ENCODE measurements at places on chromosomes 6 and 20. TPM values are rescaled to one million over a fixed set of nuclear protein-coding genes. Genes with fewer than 3 reads are reported as not detected.

DNA sequence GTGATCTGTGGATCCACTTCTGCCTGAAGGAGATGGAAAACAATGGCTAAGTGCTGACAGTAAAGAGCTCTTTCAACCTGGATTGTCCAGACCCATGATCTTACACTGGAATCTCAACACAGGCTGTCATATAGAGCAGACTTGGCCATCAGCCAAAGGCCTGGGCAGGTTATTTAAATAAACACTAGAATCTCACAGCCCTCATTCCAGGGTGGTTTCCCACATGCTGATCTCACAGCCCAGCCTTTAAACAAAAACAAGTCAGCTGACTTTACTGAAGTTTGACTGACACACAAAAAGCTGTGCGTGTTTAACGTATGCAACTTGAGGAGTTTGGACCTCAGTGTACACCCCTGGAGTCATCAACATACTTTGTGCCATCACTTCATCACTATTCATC, 28.4 kb downstream of the SYNDIG1 start:
- DNase-seq = no peak

DNA sequence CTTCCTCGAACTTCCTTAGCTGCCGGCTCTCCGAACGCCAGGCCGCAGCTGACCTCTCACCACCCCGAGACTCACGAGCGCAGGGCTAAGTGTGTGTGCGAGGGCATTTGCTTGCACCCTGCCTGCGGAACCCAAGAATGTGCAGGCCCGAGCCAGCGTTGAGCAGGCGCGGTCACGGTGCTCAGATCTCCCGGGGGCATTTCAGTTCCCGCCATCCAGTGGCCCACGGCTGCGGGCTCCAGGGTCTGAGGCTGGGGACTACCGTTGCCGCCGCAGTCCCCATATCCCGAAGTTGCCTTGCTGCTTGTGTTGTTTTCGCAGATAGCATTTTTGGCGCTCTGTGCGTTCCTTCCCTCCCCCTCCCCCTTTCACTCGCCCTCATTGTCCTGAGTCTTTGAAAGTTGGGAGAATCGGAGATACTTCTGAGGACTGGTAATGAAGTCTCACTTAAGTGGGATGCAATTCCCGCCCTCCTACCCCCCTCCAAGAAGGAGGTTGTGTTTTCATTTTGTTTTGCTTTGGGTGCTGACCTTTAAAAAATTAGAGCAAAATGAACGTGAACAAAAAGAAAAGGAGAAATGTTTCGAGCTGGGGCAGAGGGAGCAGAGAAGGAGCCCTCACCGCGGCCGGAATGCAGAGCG, 1.7 kb downstream of the NR2E1 start:
- no peak for DNase-seq

- no peak for DNase-seq
These were observed 31.4 kb upstream of the SEC63 start for GRCh38 chr6:107989166-107990094.

DNA sequence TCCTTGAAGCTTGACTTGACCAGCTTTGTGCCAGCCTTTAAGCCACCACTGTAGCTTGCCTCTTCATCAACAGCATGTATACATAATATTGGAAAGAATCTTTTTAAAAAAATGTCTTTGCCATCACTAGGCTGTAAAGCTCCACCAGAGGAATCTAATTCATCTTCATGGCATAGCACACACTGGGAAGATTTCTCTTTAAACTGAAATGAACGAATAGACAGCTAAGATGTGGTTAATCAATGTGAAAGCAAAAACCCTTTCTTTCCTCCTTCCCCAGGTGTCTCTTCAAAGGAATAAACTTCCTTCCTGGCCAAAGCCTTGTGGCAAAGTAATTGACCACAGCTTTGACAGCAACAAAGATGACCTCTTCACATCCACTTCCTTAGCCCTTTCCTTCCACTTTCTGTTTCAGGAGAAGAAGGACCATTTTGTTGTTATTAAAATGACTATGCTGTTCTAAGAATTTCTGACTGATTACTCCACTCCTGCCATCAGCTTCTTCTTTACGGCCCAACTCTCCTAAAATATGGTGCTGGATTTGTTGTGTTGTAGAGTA, 428.7 kb upstream of the SOX4 start:
- DNase-seq = peak; percentile 3

DNA sequence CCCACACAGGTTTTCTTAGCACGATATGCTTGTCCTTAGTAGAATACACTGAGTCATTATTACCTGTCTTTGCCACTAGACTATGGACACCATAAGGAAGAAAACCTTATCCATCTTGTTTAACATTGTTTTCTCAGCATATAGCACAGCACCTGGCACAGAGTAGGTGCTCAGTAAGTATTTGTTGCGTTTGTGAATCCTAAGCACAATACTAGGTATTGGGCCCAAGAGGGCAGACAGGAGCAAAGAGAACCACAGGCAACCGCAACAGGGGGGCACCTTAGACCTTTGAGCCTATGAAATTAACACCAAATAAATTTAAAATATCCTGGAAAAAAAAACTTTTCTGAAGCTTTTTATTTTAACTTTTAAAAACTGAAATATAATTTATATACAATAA, 3.7 kb upstream of the NCOA6 start:
- DNase-seq = no peak

- DNase-seq = no peak
These were observed 881.8 kb upstream of the CITED2 start for GRCh38 chr6:140256248-140256647.

GRCh38 chr20:44083220-44083933, 103.6 kb downstream of the JPH2 start:
- no peak for DNase-seq

GRCh38 chr6:53044572-53044971, 20.6 kb upstream of the FBXO9 start:
- no peak for DNase-seq

GRCh38 chr20:36644032-36644705, 1.8 kb downstream of the SLA2 start:
- DNase-seq = peak; percentile 44

DNA sequence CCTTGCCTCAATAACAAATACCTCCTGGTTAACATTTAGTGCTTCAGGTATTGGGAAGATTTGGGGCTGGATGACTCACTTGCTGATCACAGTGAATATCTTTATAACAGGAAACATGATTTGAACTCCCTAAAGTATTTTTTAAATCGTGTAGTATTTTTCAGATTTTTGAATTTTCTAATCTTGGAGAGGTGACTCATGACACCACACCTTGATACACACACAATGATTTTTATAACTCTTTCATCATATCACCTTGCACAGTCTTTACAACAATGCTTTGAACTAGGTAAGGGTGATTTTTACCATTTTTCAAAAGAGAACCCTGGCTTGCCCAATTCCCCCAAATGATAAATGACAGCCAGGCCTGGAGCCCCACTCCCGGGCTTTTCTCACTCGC, 273.5 kb downstream of the UST start:
- no peak for DNase-seq

GRCh38 chr6:151847064-151847463, 39.6 kb downstream of the ESR1 start:
- DNase-seq = no peak

GRCh38 chr6:36330366-36330765, 6.3 kb downstream of the BNIP5 start:
- DNase-seq = no peak

- DNase-seq = no peak
These were observed 40.5 kb downstream of the HMGN3 start for GRCh38 chr6:79193971-79194370.

GRCh38 chr6:130724089-130724488, 103.1 kb upstream of the SMLR1 start:
- DNase-seq = no peak

GRCh38 chr6:170013815-170014214, 262.4 kb downstream of the ERMARD start:
- no peak for DNase-seq

DNA sequence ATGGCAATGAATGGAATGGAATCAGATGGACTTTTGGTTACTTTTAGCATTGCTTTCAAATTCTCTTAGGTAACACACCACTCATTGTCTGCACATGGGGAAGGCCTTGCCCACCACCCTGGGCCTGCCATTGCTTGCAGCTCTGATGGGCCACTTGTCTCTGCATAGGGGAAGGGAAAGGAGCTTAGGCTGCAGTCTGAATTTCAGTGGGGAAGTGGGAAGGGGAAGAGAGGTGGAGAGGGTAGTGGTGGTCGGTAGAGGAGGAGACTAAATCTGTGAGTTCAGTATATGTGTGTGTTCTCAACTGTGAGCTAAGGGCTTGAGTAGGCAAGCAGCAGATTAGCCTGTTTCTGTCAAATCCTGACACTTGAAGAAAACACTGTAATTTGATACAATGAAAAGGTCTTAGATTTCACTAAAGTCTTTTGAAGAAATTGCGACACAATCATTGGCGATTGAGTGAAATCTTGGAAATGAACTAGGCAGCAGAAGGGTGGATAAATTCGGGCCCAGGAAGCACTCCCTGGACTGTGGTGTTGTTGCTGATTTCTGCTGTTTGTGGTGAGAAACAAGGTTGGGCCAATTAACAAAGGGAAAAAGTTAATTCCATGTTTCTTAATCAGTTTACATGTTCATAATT, 80.6 kb downstream of the OTOR start:
- DNase-seq = no peak

DNA sequence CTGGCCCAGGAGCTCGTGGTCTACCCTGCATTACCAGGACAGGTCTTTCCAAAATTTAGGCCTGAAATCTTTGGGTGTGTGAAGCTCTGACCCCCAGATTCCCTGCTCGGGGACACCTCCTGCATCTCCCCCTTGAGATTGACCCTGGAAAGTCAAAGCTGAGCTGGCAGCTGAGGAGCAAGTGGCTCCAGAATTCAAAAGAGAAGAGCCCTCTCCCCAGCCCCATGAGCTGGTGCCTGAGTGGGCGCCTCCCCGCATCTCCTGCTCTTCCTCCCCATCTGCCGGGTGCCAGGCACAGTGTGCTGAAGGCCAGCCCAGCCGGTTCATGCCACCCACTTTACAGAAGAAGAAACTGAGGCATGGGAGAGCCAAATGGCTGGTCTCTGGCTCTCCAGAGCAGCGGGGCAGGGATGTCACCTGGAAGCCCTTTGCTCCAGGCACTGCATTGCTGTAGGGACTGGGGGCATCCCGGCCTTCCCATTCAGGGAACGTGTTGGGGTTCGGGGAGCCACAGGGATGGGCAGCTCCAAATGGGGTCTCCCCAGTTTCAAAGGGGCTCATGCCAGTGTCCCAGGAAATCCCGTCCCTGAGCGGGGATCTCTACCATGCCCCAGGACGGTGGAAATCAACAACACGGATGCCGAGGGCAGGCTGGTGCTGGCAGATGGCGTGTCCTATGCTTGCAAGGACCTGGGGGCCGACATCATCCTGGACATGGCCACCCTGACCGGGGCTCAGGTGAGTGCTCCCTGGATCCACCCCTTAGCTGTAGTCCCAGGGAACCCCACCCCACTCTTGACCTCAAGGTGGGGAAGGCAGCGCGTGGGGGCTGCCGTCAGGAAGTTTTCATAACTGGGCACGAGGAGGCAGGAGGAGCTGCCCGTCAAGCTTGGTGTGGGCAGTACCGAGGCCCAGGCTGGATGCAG, 20.5 kb downstream of the NPEPL1 start:
- no peak for DNase-seq

DNA sequence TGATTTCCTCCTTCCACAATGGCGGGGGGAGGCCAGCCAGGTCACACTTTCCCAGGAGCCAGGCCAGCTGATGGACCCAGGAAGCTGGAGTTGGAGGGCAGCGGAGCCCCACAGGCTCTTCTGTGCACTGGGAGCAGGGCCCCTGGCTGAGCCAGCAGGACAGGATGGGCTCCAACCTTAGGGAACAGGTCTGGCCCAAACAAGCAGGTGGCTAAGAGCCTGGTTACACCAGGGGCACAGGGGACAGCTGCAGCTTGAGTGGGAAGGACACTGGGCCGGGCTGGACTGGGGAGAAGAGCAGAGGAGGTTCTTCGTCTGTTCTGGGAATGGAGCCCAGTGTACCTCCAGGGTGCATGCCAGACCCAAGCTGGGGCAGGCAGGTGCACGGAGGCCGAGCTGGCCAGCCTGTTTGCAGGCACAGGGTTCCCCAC, 102.3 kb downstream of the DLL1 start:
- DNase-seq = no peak

- no peak for DNase-seq
These were observed 131.6 kb downstream of the DST start for GRCh38 chr6:56510984-56511531.

DNA sequence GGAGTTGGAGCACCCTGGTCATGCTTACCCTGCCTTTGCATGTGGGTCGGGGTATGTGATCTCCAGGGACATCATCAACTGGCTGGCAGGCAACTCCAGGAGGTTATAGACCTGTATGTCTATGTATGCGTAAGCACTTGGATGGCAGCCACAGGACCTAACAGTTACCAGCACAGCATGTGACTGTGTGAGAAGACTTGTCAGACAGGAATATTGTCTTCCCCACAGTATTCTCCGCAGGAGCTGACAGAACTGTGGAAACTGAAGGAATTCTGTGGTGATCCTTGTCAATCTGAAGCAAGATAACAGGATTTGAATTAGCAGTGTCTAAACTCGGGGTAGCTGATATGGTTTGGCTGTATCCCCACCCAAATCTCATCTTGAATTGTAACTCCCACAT, 59.2 kb downstream of the TMEM244 start:
- no peak for DNase-seq

GRCh38 chr20:57223648-57224489, 42.6 kb downstream of the BMP7 start:
- no peak for DNase-seq

Gene IL17A
- not detected for total RNA-seq

Gene POU3F2
- not detected for total RNA-seq

Gene SYCP2
- 4.8 TPM for total RNA-seq

Gene LY6G6C
- not detected for total RNA-seq

Gene PI16
- total RNA-seq = not detected

Gene IYD
- total RNA-seq = not detected

Gene CD93
- 1.2 TPM for total RNA-seq

Gene RAD21L1
- not detected for total RNA-seq

Gene PRSS35
- not detected for total RNA-seq
